GM23248 (cell line): ENCODE measurements at places on chromosomes 2 and 18.

GRCh38 chr18:79782566-79783308 lies 15.0 kb upstream of the KCNG2 start:
- DNase-seq, result no peak

DNA sequence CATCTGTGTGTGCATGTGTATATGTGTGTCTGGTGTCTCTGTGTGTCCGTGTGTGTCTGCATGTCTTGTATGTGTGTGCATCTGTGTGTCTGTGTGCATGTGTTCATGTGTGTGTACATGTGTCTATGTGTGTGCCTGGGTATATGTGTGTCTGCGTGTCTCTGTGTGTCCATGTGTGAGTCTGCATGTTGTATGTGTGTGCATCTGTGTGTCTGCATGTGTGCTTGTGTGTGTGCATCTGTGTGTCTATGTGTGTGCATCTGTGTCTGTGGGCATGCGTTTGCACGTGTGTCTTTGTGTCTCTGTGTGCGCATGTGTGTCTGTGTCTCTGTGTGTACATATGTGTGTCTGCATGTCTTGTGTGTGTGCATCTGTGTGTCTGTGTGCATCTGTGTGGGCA lies 207.7 kb downstream of the TNS1 start:
- no peak for DNase-seq

DNA sequence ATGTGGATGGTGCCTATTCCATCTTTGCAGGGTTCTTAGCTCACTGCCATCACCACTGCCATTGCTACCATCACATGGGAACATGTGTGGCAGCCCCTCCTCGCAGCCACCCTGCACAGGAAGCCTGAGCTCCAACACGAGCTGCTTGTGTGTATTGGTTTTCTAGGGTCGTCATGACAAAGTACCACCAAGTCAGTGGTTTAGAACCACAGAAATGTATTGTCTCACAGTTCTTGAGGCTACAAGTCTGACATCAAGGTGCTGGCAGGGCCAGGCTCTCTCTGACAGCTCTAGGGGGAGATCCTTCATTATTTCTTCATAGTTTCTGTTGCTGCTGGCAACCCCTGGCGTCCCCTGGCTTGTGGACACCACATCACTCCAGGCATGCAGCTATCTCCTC lies 10.3 kb upstream of the IL1R2 start:
- DNase-seq, result peak; percentile 22

DNA sequence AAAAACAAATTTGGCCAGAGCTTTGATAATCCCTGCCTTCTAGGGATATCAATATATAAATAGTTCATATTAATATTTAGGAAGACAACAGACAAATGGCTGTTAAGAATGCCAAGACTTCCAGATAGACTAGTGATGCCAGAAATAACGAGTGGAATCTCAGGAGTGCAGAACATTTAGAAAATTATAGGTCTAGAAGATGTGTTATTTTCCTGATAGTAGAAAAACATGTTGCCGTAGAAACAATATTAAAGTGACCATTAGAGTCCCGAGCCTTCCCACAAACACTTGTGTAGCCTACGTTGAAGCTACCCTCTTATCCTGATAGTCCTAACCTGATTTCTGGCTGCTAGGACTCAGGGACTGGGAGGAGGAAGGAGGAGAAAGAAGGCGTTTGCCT lies 54.3 kb upstream of the ITGA6 start:
- DNase-seq, result no peak

- DNase-seq, result no peak
Observed at GRCh38 chr2:15757820-15758586, 166.3 kb downstream of the DDX1 start.

- no peak for DNase-seq
Observed at GRCh38 chr2:102356381-102356712, 751 bp downstream of the IL18R1 start.

GRCh38 chr2:9207641-9208311 lies 1.2 kb downstream of the ASAP2 start:
- peak; percentile 60 for DNase-seq

GRCh38 chr2:173118395-173118794 lies 42.7 kb downstream of the MAP3K20 start:
- DNase-seq, result peak; percentile 34

DNA sequence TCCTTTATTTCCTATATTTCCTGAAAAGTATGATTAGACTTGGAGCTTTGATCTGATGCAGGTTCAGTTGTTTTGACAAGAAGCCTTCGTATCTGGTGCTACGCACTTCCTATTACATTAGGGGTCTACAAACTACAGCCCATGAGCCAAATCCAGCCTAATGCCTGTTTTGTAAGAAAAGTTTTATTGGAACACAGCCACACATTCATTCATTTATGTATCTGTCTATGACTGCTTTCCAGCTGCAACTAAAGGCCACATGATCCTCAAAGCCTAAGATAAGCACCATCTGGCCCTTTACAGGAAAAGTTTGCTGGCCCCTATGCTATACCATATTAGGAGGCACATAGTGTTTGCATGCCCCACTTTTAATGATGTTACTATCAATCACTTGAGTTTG lies 26.0 kb downstream of the EIF2AK3 start:
- no peak for DNase-seq

DNA sequence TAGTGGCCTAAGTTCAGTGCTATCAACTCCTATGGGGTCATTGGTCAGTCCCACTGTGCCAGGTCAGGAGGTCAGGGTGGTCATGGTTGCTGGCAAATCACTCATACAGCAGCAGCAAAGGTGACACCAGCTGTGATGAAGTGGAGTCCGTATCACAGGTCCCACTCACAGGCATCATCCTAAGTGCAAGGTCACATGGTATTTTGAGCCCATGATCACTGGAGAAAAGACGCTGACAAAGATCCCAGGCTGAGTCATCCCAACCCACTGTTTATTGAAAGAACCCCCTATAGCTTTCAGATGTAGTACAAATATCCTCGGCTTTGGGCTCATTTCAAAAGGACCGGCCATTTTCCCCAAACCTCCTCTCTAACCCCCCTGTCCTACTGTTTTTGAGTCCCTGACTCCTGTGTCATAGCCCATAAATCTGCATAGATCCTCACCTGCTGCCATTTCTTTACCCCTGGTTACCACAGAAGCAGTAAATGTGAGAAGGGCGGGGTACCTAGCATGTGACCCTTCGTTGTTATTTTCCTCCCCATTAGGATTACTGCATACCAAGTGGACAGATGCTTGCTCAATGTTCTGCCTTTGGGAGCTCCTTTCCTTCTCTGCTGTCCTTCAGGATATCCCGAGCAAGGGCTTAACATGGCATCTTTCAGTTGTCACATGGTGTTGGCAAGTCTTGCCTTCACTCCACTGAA lies 107.7 kb downstream of the COL6A3 start:
- no peak for DNase-seq

GRCh38 chr2:66888791-66889631 lies 454.1 kb downstream of the MEIS1 start:
- DNase-seq, result peak; percentile 96

DNA sequence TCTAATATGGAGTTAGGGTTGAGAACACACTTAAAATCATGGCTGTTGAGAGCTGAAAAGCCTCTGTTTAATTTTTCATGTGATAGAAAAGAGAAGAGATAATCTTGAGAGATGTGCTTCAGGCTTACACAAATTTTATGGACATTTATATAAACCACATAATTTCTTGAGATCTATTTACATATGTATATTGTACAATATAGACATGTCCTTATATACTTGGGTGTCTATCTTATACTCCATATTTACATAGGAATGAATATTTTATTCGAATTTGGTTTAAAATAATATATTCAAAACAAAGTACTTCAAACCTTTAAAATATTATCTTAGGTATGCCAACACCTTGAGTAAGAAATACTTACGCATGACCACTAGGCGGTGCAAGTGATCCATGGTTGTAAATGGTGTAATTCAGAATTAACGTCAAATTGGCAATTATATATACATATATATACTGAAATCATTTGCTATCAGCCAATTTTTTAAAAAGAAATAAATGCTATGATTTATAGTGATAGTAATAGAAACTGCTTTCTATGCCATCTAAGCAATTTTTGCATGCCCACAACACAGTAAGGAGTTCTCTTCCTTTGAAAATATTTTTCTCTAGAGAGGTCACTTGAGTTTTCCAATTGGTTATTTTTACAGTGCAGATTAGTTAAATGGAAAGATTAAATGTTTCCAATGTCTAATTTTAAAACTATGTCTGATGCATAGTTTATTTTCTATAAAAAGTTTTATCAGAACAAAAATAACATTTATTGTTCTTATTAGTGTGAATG lies 37.6 kb upstream of the SPAG16 start:
- DNase-seq, result peak; percentile 64

GRCh38 chr2:106358081-106358480 lies 110.1 kb downstream of the RGPD3 start:
- no peak for DNase-seq

DNA sequence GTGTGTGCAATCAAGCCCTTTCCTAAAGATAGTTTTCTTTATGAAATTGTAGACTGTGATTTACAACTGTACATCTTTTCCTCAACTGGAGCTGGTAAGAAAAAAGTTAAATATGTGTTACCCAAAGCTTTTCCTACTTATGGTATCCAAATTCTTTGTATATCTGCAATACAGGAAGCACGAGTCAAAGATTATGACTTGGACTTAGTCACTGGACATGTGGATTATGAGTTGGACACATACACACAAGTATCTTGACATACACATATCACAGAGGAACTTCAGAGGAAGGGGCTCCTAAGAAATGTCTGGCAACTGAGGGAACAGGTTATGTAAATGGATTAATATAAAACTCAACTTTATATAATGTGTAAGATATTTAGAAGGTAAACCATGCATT lies 35.2 kb downstream of the PRELID3A start:
- DNase-seq, result peak; percentile 54

DNA sequence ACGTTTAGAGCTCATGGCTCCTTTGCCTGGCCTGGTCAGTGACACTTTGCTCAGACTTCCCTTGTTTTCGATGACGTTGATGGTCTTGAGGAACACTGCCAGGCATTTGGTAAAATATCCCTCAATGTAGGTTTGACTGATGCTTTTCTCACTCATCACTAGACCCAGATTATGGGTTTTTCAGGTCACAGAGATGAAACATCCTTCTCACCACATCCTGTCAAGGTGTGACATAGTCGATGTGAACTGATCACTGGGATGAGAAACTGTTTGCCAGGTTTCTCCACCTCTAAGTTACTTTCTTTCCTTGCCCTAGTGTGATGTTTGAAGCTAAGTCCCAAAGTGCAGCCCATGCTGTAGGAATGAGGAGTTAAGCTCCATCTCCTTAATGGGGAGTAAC lies 81.5 kb downstream of the AFF3 start:
- no peak for DNase-seq

- no peak for DNase-seq
Observed at GRCh38 chr2:110647777-110648176, 30.1 kb downstream of the BUB1 start.

- no peak for DNase-seq
Observed at GRCh38 chr2:181998891-181999654, 13.4 kb downstream of the PPP1R1C start.

DNA sequence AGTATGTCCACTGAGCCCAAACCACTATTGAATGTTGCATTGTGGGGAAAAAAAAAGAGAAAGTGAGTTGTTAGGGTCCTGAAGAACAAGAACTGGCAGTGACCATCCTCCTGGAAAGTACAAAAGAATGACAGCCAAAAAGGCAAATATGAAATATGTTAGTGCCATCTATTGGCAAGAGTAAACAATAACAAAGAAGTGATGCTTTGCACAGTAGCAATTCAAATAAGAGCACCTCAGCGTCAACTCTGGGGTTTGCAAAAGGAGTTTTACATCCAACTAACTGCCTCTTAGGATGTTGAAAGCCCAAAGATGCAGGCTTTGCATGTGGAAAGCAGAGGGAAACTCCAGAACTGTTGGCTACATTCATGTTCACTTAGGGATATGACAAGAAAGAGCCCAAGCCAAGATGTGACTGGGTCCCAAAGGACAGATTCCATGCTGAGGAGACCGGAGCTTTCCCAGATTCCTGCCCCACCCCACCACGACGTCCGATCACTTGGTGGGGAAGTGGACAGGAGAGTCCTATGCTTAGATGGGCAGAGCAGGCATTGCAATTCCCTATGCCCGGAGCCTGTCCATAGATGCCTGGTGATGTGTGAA lies 15.6 kb downstream of the TRABD2A start:
- DNase-seq, result peak; percentile 53

DNA sequence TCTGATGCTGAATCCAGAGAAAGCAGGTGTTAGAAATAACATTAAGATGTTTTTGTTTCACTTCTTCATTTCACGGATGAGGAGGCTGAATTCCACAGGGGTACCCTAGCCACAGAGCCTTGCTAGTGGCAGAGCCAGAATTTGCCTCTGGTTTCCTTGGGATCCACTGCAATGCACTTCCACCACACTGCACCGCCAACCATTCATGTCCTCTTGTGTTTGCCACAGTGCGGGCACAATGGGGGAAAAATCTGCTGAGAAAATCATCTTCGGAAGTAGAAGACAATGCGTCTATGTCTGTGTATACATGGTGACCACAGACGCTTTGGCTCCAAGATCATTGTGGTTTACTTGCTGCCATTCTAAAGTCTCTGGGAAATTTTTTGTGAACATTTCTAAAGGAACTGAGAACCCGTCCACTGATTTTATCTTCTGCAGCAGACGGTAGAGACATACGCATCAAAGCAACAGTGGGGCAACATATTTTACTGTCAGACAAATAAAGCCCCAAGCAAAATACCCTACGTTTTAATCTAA lies 14.9 kb downstream of the ICOS start:
- DNase-seq, result no peak

- DNase-seq, result peak; percentile 72
Observed at GRCh38 chr2:8009010-8009597, 672.8 kb upstream of the ID2 start.

- DNase-seq, result peak; percentile 75
Observed at GRCh38 chr2:209472112-209472832, 48.4 kb downstream of the MAP2 start.

GRCh38 chr2:170525566-170525900 lies 189.6 kb upstream of the SP5 start:
- DNase-seq, result peak; percentile 98

DNA sequence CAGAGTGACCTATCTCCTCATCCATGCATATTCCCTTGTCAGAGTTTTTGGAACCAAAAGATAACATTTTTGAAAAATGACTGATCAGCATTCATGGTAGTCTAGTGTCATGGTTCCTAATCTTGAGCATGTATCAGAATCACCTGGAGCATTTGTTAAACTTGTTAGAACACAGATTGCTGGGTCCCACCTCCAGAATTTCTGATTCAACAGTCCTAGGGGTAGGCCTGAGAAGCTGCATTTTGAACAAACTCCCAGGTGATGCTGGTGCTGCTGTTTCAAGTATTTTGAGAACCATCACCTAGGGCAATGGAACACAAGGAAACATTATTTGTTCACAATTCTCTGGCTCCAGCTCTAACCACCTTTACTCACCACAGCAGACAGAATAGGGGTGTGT lies 21.0 kb downstream of the TMEM200C start:
- no peak for DNase-seq

- DNase-seq, result no peak
Observed at GRCh38 chr2:40321016-40321623, 130.8 kb downstream of the SLC8A1 start.

DNA sequence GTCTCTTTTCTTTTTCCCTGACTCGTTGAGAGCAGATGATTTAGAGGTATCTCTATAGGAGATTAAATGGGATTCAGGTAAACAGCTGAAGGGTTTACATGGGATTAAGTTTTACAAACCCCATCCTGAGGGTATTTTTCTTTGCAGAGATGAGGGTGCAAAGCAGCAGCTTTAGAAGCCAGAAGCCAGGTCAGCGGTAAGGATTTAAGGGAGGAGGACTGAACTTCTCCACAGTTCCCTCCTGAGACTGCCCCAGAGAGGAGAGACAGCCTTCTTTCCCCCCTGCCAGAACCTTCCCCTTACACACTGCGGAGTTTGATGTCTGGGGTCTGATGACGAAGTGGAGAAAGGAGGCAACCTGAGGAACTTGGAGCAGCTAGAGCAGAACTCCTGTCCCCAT lies 220.1 kb downstream of the PRKCE start:
- no peak for DNase-seq

GRCh38 chr2:140308706-140309105 lies 1528.5 kb upstream of the NXPH2 start:
- no peak for DNase-seq
